Gastrocnemius medialis (tissue), 4 donors: ENCODE measurements at places on chromosomes 12 and 14. TPM values are rescaled to one million over a fixed set of nuclear protein-coding genes. Genes with fewer than 3 reads are reported as not detected.
A peak's percentile ranks its signal among the peaks of the same experiment; 100 is the strongest.

DNA sequence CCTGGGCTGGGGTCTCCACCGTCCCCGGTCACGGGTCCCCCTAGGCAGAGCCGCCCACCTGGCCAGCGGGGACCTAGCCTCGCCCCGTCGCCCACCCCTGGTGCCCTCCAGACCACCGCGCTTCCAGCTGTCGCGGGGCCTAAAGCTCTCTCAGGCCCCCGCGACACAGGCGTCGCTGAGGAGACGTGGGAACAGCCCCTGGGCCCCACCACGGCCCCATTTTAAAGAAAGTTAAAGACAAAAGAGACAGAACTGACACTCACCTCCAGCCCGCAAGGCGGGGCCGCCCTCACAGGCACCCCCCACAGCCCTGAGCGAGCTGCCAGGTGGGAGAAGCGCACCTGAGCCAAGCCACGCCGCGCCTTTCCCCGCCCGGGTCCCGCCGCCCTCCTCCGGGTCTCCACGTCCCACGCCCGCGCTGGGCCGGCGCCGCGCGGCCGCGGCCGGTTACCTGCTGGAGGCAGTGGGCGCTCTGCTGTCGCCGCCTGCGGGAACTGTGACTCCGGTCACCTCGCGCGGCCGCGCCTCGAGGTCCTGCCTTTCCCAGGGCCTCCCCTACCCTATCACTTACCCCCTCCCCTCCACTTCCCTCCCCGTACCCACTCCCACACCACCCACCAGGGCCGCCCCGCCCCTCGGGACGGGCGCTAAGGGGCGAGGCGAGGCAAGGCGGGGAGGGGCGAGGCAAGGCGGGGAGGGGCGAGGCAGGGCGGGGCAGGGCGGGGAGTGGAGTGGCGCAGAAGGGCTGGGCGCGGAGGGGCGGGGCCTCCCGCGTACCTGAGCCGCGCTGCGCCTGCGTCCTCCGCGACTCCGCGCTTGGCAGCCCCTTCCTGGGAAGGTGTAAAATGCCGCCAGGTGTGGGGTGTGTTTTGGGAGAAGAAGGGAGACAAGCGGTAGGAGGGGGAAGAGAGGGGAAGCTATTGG, 31.2 kb downstream of the TC2N start:
- peak overlapping the region; percentile 65 for H3K27ac ChIP-seq
- no peaks in the 10 kb centered on the region for H3K36me3 ChIP-seq
- peak overlapping the region; percentile 56 for H3K4me3 ChIP-seq
- peaks cover 19% of the 10 kb centered on the region for H3K27me3 ChIP-seq
- H3K4me1 ChIP-seq = no peaks in the 10 kb centered on the region
- peak; percentile 58 for DNase-seq

- DNase-seq = no peak
- H3K27ac ChIP-seq = no peak overlapping the region
- no peaks in the 10 kb centered on the region for H3K27me3 ChIP-seq
These were observed 325.1 kb upstream of the DDHD1 start for GRCh38 chr14:53478174-53478573.

GRCh38 chr12:108823804-108824203, 33.6 kb downstream of the SSH1 start:
- H3K27ac ChIP-seq = peak overlapping the region; percentile 87
- H3K4me3 ChIP-seq = no peak overlapping the region
- no peaks in the 10 kb centered on the region for H3K27me3 ChIP-seq
- no peak for DNase-seq

GRCh38 chr14:36478782-36479181, 41.2 kb downstream of the NKX2-1 start:
- no peaks in the 10 kb centered on the region for H3K36me3 ChIP-seq
- H3K27ac ChIP-seq = no peak overlapping the region
- H3K4me3 ChIP-seq = no peak overlapping the region
- H3K27me3 ChIP-seq = no peaks in the 10 kb centered on the region
- H3K4me1 ChIP-seq = no peaks in the 10 kb centered on the region
- DNase-seq = no peak

GRCh38 chr12:86138770-86139169, 117.4 kb downstream of the MGAT4C start:
- no peak overlapping the region for H3K4me3 ChIP-seq
- no peak overlapping the region for H3K27ac ChIP-seq
- no peak for DNase-seq
- no peaks in the 10 kb centered on the region for H3K4me1 ChIP-seq
- no peaks in the 10 kb centered on the region for H3K36me3 ChIP-seq

GRCh38 chr14:103656031-103656755, 27.2 kb downstream of the KLC1 start:
- no peak overlapping the region for H3K27ac ChIP-seq
- peaks cover 35% of the 10 kb centered on the region for H3K4me1 ChIP-seq
- H3K27me3 ChIP-seq = no peaks in the 10 kb centered on the region
- DNase-seq = no peak
- no peak overlapping the region for H3K4me3 ChIP-seq

DNA sequence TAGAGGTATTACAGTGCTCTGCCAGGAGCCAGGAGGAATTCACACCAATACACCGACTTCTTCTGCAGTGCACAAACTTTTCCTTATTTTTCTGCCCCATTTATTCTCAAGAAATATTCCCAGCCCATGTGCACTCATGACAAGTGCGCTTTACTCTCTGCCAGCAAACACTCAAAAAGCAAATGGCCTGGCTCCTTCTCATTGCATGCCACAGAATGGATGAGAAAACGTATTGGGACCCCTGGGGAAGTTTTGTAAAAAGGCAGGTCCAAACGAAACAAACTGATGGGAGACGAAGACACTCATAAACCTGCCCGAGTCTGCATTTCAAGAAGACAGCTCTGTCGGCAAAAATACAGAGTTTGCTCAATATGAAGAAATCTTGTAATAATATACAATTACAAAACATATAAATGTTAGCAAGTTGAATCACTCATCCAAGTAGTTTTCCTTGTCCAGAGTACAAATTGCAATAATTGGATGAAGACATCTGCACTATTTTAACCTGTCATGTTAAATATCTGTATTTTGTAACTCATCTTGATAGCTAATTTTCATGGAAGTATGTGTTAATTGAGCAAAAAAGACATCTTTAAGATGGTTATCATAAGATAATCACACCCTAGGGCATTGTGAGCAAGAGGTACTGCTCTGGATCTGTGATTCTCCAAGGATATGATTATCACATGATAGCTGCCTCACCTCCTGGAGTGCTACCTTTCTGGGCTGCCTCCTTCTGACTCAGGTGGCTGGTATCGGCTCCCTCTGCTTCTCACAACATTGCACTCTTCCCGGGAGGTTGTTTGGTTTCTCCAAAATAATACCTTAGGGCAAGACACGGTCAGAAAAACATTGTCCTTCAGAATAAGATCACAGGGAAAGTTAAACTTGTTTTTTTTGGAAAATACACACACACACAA, 260.8 kb upstream of the G2E3 start:
- no peak overlapping the region for H3K4me3 ChIP-seq
- no peaks in the 10 kb centered on the region for H3K27me3 ChIP-seq
- H3K27ac ChIP-seq = no peak overlapping the region
- no peaks in the 10 kb centered on the region for H3K36me3 ChIP-seq

DNA sequence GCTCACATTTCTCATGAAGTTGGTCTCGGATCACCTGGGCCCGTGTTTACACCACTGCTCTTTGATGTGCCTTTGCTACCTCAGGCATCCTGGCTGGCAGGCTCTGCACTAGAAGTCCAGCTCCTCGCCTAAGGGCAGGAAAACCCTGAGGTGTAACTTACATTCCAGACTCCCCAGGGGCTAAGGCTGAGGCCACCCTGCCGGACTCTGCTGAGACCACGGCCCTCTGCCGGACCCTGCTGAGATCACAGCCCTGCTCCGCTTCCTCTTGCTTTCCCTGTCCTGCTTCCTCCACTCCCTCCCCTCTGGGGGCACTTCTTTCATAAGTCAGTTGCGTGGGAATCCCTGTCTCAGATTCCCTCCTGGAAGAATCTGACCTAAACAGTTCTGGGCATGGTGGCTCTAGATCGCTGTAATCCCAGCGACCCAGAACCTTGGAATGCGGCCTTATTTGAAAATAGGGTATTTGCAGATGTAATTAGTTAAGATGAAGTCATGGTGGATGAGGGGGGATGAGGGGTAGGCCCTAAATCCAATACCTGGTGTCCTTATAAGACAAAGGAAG, 17.2 kb downstream of the RILPL1 start:
- H3K27ac ChIP-seq = no peak overlapping the region
- no peak overlapping the region for H3K4me3 ChIP-seq
- H3K36me3 ChIP-seq = peaks cover 34% of the 10 kb centered on the region
- H3K27me3 ChIP-seq = no peaks in the 10 kb centered on the region
- peaks cover 12% of the 10 kb centered on the region for H3K4me1 ChIP-seq
- no peak for DNase-seq

DNA sequence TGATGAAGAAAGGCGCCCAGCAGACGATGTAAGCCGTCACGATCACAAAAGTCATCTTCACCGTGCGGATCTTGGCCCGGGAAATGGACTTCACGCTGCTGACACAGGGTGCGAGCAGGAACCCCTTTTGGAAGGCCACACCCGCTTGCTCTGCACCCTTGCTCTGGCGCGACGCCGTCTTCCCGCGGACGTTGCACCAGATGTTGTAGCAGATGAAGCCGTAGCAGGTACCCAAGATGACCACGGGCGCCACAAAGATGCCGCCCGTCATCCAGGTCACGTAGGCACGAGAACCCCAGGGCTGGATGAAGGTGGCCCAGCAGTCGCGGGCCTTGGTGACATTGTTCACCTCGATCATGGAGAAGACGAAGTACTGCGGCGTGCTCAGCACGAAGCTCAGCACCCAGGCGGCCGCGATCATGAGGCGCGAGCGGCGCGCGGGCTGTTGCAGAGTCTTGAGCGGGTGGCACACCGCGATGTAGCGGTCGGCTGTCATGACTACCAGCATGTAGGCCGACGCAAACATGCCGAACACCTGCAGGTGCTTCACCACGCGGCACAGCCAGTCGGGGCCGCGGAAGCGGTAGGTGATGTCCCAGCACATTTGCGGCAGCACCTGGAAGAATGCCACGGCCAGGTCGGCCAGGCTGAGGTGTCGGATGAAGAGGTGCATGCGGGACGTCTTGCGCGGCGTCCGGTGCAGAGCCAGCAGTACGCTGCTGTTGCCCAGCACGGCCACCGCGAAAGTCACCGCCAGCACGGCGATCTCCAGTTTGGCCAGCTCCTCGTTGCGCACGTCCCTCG, 890 bp downstream of the AVPR1A start:
- DNase-seq = no peak
- H3K36me3 ChIP-seq = no peaks in the 10 kb centered on the region
- peaks cover 35% of the 10 kb centered on the region for H3K27me3 ChIP-seq

- no peak overlapping the region for H3K4me3 ChIP-seq
- peak; percentile 10 for DNase-seq
- H3K4me1 ChIP-seq = peaks cover 29% of the 10 kb centered on the region
- H3K36me3 ChIP-seq = no peaks in the 10 kb centered on the region
- no peaks in the 10 kb centered on the region for H3K27me3 ChIP-seq
These were observed 54.7 kb downstream of the PPM1A start for GRCh38 chr14:60303745-60304144.

GRCh38 chr12:27220055-27220987, 23.8 kb upstream of the STK38L start:
- no peaks in the 10 kb centered on the region for H3K27me3 ChIP-seq
- H3K4me3 ChIP-seq = no peak overlapping the region
- H3K36me3 ChIP-seq = no peaks in the 10 kb centered on the region
- no peaks in the 10 kb centered on the region for H3K4me1 ChIP-seq

DNA sequence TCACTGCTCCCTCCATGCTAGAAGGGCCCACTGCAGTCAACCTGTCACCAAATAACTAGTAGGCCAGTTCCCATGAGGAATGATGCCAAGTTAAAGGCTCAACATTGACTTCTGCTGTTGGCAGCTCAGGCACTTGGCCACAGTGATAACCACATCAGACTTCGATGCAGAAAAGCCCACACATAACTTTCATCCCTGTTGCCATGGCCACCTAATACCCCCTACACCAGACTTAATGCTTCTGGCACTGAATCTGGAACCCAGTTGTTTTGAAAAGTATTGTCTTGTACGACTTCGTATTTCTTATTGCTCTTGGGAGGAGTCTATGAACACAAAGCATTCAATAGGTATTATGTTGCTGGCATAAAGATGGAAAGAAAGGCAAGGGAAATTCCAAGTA, 44.3 kb upstream of the HELB start:
- no peak overlapping the region for H3K4me3 ChIP-seq
- H3K4me1 ChIP-seq = no peaks in the 10 kb centered on the region
- no peaks in the 10 kb centered on the region for H3K36me3 ChIP-seq
- H3K27ac ChIP-seq = no peak overlapping the region
- no peak for DNase-seq

DNA sequence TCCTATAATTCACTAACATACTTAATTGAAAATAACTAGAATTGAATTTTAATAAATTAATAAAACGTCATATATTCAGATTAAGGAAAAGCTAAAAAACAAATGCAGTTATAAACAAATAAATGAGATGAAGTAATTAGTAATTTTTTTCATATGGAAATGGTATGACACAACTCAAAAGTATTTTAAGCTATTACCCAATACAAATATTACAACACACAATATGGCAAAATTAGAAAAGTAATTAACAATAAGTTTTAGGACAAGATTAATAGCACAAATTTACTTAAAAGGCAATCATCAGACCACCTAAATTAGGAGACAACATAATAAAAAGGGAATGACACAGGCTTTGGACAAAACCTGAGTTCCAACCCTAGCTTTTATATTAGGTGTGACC, 81.7 kb downstream of the EEA1 start:
- peaks cover 3% of the 10 kb centered on the region for H3K36me3 ChIP-seq
- H3K27me3 ChIP-seq = no peaks in the 10 kb centered on the region
- DNase-seq = no peak
- no peak overlapping the region for H3K4me3 ChIP-seq
- H3K27ac ChIP-seq = no peak overlapping the region

DNA sequence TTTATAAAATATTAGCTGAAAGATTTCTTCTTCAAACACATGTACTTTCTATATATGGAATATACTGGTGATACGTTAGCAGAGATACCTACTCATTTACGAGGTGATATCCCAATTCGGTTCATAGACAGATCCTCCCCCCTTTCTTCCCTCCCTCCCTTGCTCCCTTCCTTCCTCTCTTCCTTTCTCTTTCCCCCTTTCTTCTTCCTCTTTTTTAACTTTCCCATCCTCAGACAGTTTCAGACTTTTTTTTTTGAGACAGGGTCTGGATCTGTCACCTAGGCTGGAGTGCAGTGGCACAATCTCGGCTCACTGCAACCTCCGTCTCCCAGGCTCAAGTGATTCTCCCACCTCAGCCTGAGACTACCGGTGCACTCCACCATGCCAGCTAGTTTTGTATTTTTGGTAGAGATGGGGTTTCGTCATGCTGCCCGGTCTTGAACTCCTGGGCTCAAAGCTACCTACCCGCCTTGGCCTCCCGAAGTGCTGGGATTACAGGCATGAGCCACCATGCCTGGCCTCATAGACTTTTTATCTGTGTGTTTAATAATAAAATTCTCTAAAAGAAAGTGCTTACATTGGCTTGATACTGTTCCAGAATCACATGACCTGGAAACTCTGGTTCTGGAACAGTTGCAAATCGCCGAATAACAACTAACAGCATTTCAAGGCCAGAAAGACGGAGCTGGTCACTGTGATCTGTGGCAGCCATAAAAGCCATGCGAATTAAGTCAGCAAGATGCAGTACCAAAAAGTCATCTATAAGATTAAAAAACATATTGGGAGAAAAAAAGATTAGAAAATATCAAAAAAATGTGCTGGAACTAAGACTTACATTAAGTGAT, 99.2 kb downstream of the HEATR5A start:
- H3K27ac ChIP-seq = peak overlapping the region; percentile 60
- H3K36me3 ChIP-seq = no peaks in the 10 kb centered on the region

The NUDT14 gene
- 13.9 TPM for total RNA-seq

The HSP90AA1 gene
- 227 TPM for total RNA-seq

The VWF gene
- 78.8 TPM for total RNA-seq

The SOAT2 gene
- total RNA-seq = not detected

The BDKRB2 gene
- 0.10 TPM for total RNA-seq

The GALNT16 gene
- 0.68 TPM for total RNA-seq

The C14orf132 gene
- 1.8 TPM for total RNA-seq

The TSPAN19 gene
- not detected for total RNA-seq

The SAMD15 gene
- 0.11 TPM for total RNA-seq

The DHRS1 gene
- total RNA-seq = 1.9 TPM
